Natural killer cell (primary cell): ENCODE measurements at places on chromosomes 1 and 21.
A peak's percentile ranks its signal among the peaks of the same experiment; 100 is the strongest.

GRCh38 chr1:204272505-204272904, 58.7 kb upstream of the GOLT1A start:
- no peak for DNase-seq

- peak; percentile 24 for DNase-seq
Measured at GRCh38 chr1:91099746-91100621, 78.1 kb upstream of the ZNF644 start.

GRCh38 chr1:177490036-177490639, 319.4 kb downstream of the BRINP2 start:
- no peak for DNase-seq

DNA sequence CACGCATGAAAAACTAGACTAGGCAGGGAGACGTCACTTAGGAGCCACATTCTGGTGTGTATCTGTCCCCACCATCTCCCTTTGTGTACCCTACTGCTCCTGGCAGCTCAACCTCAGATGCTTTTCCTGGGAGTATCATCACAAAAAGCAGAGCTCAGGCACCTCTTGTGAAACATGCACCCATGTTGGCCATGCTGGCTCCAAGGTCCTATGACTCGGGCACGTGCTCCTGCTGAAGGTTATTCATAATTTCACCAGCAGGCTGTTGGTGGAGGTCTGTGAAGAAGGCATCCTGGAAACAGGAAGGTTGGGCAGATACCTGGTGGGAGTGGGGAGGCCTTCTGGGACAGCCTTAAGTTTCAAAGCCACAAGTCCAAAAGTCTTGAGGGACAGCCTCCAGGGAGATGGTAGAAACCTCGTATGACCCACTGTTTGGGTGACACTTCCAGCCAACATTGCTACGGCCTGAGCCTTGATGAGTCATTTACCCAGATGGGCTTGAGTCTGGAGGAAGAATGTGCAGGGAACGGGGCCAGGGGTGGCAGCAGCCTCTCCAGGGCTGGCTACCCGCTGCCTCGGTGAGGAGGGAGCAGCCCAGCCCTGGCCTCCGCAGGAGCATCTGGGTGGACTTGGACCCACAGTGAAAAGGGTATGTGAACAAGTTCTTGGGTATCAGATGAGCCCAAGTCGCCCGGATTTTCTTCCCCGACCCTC, 75.8 kb downstream of the PGBD5 start:
- DNase-seq = no peak

DNA sequence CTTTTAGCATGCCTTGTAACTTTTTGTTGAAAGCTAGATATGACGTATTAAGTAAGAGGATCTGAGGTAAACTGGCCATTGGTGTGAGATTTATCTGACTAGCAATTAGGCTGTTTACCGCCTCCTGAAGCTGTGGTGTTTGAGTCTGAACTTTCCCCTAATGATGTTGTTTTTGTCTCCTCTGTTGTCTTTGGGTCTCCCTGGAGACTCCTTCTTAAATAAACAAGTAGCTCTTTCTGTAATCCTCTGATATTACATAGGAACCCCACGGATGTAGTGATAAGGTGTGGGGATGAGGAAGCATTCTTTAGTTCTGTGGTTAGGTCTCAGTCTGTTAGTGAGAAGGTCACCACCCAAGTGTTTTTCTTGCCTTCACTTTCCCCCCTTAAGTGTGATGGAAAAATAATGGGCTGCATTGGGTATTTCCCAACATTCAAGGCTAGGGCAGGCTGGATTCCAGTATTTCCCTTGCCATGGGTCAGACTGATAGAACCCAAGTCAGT, 33.0 kb downstream of the PRSS38 start:
- no peak for DNase-seq
